ENCODE measurements at places on chromosomes 11 and 22. TPM values are rescaled to one million over a fixed set of nuclear protein-coding genes. Genes with fewer than 3 reads are reported as not detected.

GRCh38 chr11:130781931-130782330 lies 134.3 kb downstream of the SNX19 start:
- no peaks in the 10 kb centered on the region for H3K36me3 ChIP-seq
- no peak for DNase-seq

DNA sequence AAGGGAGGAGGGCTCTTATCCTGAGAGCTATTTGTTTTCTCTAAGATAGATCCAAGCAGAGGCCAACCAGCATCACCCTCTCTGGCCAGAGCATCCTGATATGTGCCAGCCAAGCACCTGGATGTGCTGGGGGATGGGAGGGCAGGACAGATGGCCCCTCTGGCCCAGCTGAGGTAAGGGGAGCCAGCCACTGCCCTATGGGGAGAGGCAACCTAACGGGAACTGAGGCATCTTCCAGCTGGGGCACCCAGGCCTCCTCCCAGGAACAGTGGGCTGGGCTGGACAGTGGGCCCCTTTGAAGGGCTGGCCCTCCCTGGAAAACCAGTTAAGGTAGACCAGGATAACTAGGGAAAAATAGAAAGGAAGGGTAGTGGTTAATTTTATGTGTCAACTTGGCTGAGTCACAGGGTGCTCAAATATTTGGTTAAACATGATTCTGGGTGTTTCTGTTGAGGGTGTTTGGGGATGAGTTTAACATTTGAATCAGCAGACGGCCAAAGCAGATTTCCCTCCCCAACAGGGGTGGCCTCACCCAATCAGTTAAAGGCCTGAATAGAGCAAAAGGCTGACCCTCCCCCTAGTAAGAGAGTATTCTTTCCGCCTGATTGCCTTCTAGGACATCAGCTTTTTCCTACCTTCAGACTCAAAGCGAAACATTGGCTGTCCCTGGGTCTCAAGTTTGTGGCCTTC lies 595.1 kb downstream of the BUD13 start:
- DNase-seq: no peak
- no peak overlapping the region for H3K4me3 ChIP-seq
- no peaks in the 10 kb centered on the region for H3K36me3 ChIP-seq
- H3K4me1 ChIP-seq: no peaks in the 10 kb centered on the region
- no peak overlapping the region for H3K27ac ChIP-seq
- peaks cover 14% of the 10 kb centered on the region for H3K27me3 ChIP-seq

DNA sequence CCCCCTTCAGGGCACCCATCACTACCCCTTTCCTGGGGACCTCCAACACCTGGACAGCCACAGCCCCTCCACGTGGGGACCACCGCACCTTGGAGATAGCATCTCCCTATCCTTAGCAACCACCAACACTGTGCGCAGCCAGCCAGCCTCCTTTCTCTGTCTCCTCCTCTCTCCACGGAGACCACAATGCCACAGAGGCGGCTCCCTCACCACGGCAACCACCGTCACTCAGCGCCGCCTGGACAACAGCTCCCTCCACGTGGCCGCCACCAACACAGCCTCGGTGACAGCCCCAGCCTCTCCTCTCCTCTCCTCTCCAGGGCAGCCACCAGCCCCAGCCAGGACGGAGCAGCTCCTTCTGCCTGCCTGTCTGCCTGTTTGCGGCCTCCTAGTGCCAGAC lies 10.5 kb downstream of the ELFN2 start:
- no peak overlapping the region for H3K4me3 ChIP-seq
- H3K27me3 ChIP-seq: peaks cover 63% of the 10 kb centered on the region
- H3K36me3 ChIP-seq: no peaks in the 10 kb centered on the region
- no peak for DNase-seq
- no peak overlapping the region for H3K27ac ChIP-seq
- peaks cover 27% of the 10 kb centered on the region for H3K4me1 ChIP-seq

DNA sequence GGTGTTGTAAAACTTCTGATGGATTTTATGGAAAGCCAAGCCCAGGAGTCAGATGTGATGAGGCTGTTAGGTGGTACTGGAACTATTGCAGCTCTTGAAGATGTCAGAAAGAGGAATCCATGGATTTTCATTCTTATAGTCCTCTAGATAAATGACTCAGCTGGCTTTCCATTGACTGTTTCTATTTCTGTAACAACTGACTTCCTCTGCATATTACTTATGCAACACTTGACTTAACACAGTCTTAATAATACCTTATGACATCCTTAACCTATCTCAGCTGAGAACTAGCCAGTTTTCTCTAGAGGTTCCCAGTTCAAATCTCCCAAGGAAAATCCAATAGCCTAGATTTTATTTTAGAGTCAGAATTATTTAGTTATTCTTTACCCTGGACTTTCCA lies 263.8 kb downstream of the LUZP2 start:
- H3K4me3 ChIP-seq: no peak overlapping the region
- H3K36me3 ChIP-seq: no peaks in the 10 kb centered on the region
- H3K4me1 ChIP-seq: peaks cover 4% of the 10 kb centered on the region
- H3K27me3 ChIP-seq: no peaks in the 10 kb centered on the region

- peaks cover 2% of the 10 kb centered on the region for H3K27me3 ChIP-seq
- H3K4me3 ChIP-seq: no peak overlapping the region
- H3K27ac ChIP-seq: peak overlapping the region; percentile 62
Measured at GRCh38 chr22:37314315-37315074, 32.2 kb downstream of the CYTH4 start.

- DNase-seq: no peak
- H3K4me3 ChIP-seq: no peak overlapping the region
- H3K4me1 ChIP-seq: no peaks in the 10 kb centered on the region
- no peak overlapping the region for H3K27ac ChIP-seq
- H3K27me3 ChIP-seq: peaks cover under 1% of the 10 kb centered on the region
- H3K36me3 ChIP-seq: no peaks in the 10 kb centered on the region
Measured at GRCh38 chr11:34706709-34707461, 86.0 kb downstream of the EHF start.

DNA sequence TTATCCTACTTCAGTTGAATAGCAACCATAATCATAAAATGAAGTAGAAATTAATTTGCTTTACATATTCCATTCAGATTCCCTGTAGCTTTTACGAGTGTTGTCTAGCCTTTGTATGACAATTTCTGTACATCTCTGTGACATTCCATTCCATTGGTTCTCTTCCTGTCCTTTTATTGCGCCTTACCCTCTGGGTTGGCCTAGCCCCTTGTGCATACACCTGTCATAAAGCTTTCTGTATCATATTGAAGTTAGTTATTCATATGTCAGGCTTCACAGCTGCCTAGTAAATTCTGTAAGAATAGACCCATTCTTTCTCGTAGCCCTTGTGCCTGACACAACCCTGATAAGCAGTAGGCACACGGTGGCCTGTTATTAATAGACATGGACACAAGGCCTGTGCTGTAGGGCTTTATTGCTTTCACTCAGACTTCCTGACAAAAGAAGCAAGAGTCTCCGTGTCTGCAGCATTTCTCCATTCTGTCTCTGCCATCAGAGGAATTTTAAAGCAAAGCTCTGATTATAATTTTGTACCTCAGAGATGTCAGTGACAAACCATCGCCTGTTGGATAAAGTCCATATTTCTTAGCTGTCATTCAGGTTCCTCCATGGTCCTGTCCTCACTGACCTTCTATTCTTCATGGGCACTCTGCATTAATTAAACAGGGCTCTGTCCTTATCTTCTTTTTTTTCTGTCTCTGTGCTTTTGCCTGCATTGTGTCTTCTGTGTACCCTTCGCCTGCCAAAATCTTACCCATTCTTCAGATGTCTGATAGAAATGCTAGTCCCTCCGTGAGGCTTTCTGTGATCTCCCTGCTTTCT lies 49.4 kb downstream of the BID start:
- H3K36me3 ChIP-seq: peaks cover 41% of the 10 kb centered on the region
- DNase-seq: no peak
- H3K27ac ChIP-seq: no peak overlapping the region

GRCh38 chr11:4665424-4665823 lies 21.6 kb downstream of the OR51E1 start:
- no peaks in the 10 kb centered on the region for H3K4me1 ChIP-seq
- peaks cover 10% of the 10 kb centered on the region for H3K27me3 ChIP-seq
- no peak overlapping the region for H3K27ac ChIP-seq
- H3K4me3 ChIP-seq: no peak overlapping the region

Gene ELF5
- total RNA-seq: not detected

Gene IRF7
- total RNA-seq: 75.5 TPM

Gene DDX25
- total RNA-seq: 0.24 TPM

Gene SPINDOC
- total RNA-seq: 20.8 TPM

Data from activated B cell treated with CpG ODN at 0.5 μM for 24 hours (primary cell).